Stimulated activated CD4-positive, alpha-beta T cell treated with anti-CD3 and anti-CD28 coated beads, Interleukin-15, amount 100 ng/mL, for 1 hour (primary cell): ENCODE measurements at places on chromosomes 7 and 10.

- DNase-seq, result peak; percentile 64
Observed at GRCh38 chr10:8054494-8055407, at the start of gene GATA3. Gene GATA3 (plus strand): TSS chr10:8054688. CDS start chr10:8055656, 968 bp downstream.

DNA sequence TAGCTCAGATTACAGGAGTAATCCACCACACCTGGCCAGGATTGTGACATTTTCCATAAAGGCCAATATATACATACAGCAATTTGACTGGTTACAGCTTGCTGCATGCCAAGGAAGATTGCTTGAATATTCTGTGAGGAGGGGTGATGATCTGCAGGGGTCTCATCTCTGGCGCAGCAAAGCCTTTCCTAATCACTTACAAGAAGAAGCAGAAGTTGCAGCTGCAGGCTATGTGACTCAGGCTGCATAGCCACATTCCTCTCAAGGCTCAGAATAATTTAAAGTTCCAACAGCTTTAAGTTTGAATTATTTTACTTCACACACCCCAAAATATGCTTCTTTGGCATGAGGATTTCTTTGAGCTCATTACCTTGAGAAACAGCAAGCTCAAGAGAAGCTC, 11.4 kb upstream of the RASGEF1A start:
- no peak for DNase-seq

GRCh38 chr7:46488607-46489006, 567.5 kb upstream of the IGFBP3 start:
- no peak for DNase-seq

DNA sequence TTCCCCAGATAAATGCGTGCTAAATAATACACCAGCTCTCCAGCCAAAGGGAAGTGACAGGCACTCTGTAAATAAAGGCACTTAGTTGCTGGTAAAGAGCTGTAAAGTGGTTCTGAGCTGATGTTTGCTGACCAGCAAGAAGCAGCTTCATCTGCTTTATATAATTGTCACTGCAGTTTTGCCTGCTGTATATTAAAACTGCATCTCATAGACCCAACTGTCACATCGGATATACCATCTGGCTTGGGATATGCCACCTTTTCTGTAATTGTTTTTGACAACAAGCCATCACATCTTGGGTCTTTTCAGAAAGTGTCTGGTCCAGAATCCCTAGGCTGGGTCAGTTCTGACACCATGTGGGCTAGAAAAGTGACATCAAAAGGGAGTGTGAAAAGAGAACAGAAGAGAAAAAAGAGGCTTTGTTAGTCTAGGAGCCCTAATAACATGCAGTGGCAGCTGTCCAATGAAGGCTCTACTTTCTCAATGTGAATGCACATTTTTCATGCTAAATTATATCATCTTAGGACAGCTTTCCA, 697.6 kb downstream of the KCNMA1 start:
- no peak for DNase-seq

DNA sequence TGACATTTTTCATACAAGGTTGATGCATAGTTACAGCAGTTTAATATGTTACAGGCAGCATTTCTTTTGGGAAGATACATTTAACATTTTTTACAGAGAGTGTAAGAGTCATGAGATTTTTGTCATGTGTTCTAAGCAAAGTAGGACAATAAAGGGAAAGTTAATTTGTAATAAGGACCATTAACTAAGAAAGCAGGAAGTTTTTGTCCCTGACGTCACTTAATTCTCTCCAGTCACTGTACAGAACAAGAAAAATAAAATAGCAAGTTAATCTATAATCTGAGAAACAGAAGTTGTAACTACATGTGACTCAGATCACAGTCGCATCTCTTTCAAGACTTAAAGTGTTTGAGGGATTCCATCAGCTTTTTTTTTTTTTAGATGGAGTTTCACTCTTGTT, 49.5 kb upstream of the CAPZA2 start:
- no peak for DNase-seq

GRCh38 chr10:32330214-32330613, 16.7 kb downstream of the EPC1 start:
- no peak for DNase-seq

DNA sequence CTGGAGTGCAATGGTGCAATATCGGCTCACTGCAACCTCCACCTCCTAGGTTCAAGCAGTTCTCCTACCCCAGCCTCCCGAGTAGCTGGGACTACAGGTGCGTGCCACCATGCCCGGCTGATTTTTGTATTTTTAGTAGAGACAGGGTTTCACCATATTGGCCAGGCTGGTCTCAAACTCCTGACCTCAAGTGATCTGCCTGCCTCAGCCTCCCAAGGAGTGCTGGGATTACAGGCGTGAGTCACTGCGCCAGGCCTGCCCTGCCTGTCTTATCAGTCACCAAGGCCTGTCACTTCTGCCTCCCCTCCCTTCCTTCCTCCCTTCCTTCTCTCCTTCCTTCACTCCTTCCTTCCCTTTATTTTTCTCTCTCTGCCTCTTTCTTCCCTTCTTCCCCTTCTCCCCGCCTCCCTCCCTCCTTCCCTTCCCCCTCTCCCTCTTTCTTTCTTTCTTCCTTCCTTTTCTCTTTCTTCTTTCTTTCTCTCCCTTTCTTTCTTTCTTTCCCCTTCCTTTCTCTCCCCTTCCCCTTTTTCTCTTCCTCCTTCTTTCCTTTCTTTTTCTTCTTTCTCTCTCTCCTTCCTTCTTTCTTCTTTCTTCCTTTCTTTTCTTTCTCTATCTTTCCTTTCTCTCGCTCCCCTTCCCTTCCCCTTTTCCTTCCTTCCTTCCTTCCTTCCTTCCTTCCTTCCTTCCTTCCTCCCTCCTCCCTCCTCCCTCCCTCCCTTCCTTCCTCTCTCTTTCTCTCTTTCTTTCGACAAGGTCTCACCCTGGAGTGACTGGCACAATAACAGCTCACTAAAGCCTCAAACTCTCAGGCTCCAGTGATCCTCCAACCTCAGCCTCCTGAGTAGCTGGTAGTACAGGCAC, 3.1 kb upstream of the ST7 start:
- DNase-seq, result no peak

DNA sequence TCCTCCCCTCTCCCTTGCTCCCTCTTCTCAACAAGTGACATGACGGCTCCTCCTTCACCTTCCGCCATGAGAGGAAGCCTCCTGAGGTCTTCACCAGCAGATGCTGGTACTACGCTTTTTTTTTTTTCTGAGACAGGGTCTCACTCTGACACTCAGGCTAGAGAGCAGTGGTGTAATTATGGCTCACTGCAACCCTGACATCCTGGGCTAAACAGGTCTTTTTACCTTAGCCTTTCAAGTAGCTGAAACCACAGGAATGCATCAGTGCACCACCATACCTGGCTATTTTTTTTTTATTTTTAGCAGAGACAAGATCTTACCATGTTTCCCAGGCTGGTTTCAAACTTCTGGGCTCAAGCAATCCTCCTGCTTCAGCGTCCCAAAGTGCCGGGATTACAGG, 43.6 kb downstream of the MDH2 start:
- DNase-seq, result no peak

DNA sequence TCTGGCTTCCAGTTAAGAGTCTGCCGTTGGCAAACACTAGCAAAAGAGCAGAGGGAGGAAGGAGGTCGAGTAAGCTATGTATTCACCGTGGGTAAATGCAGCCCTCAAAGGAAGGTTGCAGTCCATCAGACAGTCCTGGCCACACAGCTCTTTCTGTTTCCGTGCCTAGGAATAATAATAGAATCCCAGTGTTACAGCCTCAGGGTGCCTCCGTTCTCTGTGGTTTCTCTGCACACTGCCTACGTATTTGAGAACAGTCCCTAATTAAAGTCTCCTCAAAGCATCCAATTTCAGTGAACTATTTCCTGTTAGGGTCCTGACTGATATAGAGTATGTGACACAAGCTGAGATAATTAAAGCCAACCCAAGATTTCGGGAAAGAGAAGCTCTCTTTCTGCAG, 176.7 kb downstream of the GPAM start:
- no peak for DNase-seq

DNA sequence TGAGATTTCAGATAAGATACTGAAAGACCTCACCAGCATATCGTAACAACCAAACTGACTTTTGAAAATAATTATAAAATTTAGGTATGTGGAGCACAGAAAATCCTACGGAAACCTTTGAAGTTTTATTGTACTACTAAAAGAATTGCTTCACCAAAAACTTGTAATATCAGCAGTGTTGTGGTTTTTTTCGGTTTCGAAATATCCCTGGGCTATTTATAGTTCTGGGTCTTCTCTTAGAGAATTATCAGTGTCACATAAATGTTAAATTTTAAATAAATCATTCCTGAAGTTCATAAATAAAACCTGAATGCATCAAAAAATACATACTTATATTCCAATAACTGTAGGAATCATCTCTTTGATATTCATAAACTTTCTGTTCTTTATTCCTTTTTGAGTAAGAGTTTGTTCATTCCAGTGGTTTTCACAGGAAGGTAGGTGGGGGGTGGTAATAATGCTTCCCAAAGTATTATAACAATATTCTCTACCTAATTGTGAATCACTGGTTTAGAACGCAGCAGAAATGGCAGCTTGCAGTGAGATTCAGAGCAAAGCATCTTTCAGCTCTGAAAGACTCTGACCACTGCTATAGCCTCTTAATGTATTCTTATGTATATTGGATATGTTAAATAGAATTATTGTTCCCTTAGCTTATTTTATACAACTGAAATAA, 60.2 kb downstream of the ZNF277 start:
- no peak for DNase-seq

DNA sequence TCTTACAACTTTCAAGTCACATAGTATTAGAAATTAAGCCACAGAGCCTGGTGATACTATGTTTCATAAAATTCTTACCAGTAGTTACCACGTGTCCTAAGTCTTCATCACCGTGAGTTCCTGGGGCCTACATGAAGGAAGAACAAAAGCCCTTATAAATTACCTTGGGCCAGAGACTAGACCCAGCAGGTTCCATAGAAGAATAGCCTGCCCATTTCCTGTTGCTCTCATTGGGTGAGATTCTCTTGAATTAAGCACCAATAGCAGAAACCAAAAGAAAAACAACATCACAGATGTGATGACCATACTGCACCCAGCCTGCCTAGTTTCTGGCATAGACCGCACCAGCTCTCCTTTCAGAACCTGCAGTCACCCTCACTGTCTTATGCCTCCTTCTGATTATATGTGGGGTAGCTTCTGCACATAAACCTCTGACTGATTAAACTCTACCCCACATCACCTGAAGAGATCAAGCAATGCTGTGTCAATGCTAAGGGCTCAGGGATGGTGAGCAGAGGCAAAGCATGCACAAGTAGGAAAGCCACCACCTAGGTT, 18.0 kb upstream of the SEM1 start:
- DNase-seq, result no peak
